NCI-H1436 treated with DMSO at 0.1 percent for 48 hours (cell line): ENCODE measurements at places on chromosomes 1 and 21.

DNA sequence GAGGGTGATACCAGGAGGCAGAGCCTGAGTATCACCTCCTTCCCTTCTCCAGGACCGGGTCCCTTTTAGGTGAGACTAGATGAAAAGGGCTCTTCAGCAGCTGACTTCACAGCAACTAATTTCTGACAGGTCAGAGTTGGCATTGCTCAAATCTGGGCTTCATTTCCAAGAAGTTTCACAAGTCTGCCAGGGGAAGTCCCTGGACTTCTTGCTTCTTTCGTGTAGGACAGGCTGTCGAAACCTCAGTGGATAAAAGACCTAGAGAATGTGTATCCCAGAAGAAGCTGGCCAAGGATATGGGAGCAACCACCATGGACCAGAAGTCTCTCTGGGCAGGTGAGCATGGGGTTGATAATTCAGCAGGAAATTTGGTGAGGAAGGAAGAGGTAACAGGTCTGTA, at the start of gene CHI3L2:
Gene CHI3L2, plus strand, starts transcription at position 280 of the 400 bp plus-strand sequence. Its CDS starts 17 bp downstream, at position 297.
- DNase-seq, result no peak

DNA sequence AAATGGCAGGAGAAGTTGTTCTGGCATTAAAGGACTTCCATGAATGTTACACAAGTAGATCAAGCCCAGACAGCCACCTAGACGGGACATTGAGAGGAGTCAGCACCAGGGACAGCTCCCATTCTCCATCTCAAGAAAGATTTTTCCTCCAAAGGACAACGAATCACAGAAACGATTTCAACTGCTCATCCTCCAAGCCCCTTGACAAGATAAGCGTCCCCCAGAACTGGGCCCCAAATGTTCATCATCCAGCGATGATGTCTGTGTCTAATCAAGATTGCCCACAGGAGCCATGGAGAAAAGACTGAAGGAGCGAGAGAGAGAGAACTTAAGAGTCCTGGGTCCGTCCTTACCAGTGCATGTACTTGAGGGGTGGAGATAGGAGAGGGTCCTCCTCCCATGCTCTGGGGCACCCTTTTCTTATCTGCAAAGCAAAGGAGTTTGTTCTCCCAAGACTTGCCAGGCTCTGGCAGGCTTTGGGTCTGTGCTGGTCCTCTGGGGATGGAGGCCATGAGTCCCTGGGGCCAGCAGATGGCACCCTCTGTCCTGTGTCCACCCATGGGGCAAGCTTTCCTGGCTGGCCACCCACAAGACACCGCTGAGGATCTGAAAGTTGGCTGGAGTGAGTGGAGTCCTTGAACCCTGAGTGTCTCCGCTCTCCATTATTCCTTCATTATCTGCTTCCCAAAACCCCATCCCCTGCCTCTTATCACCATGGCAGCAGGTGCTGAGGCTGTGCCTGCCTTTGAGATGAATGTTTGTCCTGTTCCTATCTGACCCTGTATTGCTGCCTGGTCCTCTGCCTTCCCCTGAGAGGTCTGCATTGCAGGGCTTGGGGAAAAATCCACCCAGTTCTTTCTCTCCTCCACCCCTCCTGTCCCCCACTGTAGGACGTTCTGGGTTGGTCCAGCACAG, 164.6 kb downstream of the ACTL8 start:
- DNase-seq, result no peak

GRCh38 chr1:25392841-25393240, 27.8 kb downstream of the RHCE start:
- DNase-seq, result no peak

GRCh38 chr1:41535716-41536115, 51.2 kb upstream of the EDN2 start:
- no peak for DNase-seq

DNA sequence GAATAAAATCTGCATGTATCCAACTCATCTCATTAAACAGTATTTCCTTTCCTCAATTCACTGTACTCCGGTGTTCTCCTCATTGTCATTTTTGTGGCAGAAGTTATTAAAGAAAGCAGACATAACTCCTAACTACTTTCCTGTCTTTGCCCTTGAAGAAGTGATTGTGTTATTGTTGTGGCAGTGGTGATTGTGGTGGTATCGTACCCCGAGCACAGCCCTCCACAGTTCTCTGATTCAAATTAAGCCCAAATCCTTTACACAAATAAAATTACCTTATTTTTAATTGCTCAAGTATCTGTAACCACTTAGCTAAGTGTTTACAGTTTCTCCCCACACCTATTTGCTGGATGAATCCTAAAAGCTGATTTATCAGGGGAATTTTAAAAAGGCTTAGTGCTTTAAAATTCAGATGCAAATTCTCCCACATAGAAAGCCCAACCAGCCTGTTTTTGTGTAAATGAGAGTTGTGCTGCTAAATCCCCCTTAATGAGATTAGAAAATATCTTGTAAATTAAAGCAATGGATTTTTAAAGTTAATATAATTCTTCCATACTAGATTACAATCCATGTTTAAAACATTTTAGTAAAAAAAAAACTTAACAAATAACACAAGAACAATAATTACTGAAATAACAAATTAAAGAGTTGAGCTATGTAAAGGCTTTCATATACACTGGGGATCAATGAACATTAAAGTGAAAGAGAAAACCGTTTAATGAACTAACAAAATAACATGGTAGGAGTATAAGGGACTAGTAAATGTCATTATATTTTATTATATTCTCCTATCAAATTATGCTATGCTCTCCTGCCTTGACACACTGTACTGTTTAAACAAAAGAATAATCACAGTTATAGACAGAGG, 259.0 kb downstream of the NEGR1 start:
- no peak for DNase-seq

DNA sequence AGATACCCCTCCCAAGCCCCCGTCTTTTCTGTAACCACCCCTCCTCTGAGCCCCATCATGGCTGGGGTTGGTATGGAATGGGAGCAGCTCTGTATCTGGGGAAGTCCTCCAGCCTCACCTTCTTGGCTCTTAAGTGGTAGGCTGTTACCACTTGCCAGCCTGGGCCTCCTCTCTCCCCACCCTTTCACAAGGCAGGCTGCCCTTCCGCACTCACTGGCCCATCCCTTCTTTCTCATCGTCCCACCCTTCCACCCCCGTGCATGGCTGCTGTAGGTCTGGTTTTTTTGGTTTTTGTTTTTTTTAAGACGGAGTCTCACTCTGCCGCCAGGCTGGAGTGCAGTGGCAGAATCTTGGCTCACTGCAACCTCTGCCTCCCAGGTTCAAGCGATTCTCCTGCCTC, 5.2 kb downstream of the CYB561D1 start:
- no peak for DNase-seq

- DNase-seq, result no peak
Measured at GRCh38 chr1:55204997-55205396, 10.2 kb downstream of the USP24 start.

DNA sequence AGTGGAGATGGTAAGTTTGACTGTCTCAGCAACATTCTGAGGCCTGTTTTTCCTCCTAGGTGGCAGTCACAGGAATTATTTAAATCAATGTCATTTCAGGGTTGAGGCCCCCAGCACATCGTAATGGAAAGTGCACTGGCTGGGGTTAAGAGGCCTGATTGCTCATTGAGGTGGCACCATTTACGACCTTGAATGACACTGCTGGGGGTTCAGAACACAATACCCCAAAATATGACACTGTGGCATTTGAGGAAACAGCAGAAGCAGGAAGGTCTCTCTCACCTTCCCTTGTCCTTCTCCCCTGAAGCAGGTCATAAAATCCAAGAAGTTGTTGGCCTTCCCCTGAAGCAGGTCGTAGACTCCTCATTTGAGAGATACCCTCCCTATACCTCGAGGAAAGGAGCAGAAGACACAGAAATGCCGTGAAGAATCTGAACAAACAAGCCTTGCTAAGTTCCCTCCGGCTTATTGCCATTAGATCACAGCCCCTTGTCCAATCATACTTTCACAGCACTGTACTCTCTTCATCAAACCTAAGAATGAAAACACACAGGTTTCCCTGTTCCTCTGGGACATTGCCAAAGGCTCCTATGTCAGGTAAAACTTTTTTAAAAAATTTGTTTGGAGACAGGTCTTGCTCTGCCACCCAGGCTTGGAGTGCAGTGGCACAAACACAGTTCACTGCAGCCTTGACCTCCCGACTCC, 71.3 kb downstream of the S1PR1 start:
- DNase-seq, result no peak

DNA sequence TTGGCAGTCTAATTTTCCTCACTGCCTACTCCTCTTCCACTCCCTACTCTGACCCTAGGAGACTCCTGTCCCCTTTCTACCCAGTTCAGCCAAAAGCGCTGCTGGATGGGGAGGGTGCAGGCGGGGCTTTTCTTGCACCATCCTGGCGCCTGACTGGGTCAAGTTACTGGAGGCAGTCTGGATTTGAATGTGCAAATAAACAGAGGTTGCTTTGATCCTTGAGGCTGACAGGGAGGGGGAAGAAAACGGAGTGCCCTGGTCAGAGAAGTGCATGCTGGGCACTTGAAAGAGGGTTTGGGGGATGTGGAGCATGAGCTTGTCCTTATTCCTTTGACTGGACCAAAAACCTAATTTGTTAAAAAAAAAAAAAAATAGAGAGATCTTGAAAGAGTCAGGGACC, 76.8 kb upstream of the SOX13 start:
- no peak for DNase-seq

DNA sequence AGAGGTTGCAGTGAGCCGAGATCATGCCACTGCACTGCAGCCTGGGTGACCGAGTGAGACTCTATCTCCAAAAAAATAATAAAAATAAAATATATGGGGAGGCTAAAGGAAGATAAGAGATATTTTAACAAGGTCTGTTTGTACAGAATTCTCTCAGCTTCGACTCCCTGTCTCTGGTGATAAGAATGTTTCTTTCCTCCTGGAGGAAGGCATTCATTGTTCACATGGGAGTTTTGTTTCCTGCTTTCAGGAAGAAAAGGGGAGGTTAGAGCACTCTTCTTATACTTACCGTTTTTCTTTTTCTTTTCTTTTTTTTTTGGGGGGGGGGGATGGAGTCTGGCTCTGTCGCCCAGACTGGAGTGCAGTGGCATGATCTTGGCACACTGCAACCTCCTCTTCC, 2.0 kb upstream of the NAXE start:
- no peak for DNase-seq
